ENCODE measurements at places on chromosomes 11 and 22.

DNA sequence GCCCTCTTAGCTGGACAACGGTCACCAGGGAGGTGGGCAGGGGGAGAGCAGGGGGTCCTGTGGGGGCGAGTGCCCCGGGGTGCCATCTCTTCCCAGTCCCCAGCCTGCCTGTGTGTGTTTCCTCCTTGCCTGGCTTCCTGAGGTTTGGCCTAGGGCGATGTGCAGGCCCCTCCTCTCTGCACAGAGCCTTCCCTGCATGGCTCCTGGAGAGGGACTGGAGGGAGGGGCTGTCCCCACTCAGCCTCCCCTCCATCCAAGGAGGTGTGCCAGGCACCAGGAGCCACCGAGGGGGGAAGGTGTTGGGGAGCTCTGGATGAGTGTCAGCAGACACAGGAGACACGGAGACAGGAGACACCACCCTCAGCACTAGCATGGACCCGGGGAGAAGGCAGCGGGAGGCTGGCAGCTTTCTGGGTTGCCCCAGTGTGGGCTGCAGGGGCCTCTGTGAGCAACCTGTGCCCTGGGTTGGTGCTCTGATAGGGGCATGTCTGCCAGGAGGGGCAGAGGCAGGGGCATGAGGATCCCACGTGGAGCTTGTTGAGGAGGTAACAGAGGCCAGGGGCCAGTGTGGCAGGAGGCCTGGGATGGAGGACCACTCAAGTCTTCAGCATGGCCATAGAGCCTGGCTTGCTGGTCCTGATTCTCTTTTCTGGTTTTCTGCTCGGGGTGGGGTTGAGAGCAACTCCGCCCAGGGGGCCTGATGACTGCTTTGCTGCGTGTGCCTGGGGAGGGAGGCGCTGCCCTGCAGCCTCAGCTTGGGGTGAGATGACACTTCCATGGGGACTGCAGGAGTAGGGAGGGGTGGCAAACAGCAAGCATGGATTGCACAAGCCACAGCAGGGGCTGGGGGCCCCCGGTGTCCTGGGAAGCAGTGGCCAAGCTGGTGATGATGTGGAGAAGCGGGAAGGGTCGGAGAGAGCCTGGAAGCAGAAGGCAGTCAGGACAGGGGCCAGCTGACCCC, 78.8 kb downstream of the ST3GAL4 start:
- H3K36me3 ChIP-seq: no peaks in the 10 kb centered on the region
- no peak for DNase-seq
- no peak overlapping the region for H3K4me3 ChIP-seq
- peak overlapping the region; percentile 4 for H3K27ac ChIP-seq
- no peaks in the 10 kb centered on the region for H3K27me3 ChIP-seq

GRCh38 chr11:65782816-65783228, 2.0 kb upstream of the AP5B1 start:
- no peak overlapping the region for H3K27ac ChIP-seq
- H3K4me3 ChIP-seq: no peak overlapping the region
- no peak for DNase-seq
- H3K36me3 ChIP-seq: peaks cover 16% of the 10 kb centered on the region
- H3K27me3 ChIP-seq: peaks cover 20% of the 10 kb centered on the region

GRCh38 chr11:23897453-23898286, 599.2 kb upstream of the LUZP2 start:
- H3K4me1 ChIP-seq: no peaks in the 10 kb centered on the region
- no peaks in the 10 kb centered on the region for H3K27me3 ChIP-seq
- no peak overlapping the region for H3K27ac ChIP-seq
- no peak overlapping the region for H3K4me3 ChIP-seq

DNA sequence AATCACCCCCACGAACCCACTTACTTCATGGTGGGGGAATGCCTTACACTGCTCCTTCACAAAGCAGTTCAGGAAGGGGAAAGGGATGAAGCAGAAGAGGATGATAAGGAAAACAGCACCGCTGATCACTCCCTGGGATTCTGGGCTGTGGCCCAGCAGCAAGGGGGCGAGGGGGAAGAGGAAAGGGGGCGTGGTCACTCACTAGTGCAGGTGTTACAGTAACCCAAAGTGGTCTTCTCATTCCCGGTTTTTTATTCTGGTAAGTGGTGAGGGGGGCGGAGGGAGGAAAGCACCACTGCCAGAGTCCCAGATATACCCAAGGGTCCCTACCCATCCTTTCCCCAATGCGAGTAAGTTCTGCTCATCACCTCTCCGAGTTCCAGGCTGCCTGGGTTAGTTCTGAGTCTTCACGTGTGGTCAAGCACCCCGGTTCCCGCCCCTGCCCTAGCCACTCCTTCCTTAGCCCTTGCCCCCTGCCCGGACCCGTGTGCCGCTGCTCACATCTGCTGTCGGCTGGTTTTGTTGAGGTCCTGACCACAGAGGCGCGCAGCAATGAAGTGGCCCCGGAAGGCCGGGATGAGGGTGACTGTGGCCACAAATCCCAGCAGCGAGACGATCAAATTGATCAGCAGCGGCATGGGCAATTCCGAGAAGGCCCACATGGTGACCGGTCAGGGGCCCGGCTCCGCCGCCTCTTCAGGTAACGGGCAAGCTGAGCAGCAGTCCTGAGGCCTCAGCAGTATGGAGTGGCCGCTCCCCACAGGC, 477 bp downstream of the DPAGT1 start:
- H3K36me3 ChIP-seq: peaks cover 26% of the 10 kb centered on the region
- H3K27me3 ChIP-seq: no peaks in the 10 kb centered on the region
- H3K27ac ChIP-seq: peak overlapping the region; percentile 84
- H3K4me3 ChIP-seq: peak overlapping the region; percentile 80

DNA sequence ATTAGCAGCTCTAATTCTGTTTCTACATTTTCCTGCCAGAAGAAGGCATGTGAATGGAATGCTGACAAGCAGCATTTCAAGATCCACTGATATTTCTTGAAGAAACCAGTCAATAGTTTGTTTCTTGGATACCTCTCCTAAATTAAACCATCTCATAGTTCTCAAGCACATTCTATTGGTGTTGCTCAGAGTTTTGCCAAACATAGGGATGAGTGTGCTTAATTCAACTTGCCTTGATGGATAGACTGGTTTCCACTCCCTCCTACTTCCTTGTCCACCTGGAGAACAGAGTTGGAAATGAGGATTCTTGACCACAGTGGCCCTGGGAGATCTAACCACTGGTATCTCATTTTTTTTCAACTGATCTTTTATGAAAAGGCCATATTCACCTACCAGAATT, 29.8 kb upstream of the DDX10 start:
- H3K27me3 ChIP-seq: no peaks in the 10 kb centered on the region
- H3K4me1 ChIP-seq: no peaks in the 10 kb centered on the region
- DNase-seq: no peak
- H3K4me3 ChIP-seq: no peak overlapping the region

GRCh38 chr11:110614031-110614430, 98.2 kb downstream of the ARHGAP20 start:
- DNase-seq: no peak
- H3K36me3 ChIP-seq: no peaks in the 10 kb centered on the region
- peaks cover 6% of the 10 kb centered on the region for H3K4me1 ChIP-seq
- H3K4me3 ChIP-seq: no peak overlapping the region

- DNase-seq: no peak
- H3K4me1 ChIP-seq: peaks cover 5% of the 10 kb centered on the region
- no peaks in the 10 kb centered on the region for H3K36me3 ChIP-seq
- H3K4me3 ChIP-seq: no peak overlapping the region
Observed at GRCh38 chr11:123576082-123576481, 78.3 kb downstream of the SCN3B start.

DNA sequence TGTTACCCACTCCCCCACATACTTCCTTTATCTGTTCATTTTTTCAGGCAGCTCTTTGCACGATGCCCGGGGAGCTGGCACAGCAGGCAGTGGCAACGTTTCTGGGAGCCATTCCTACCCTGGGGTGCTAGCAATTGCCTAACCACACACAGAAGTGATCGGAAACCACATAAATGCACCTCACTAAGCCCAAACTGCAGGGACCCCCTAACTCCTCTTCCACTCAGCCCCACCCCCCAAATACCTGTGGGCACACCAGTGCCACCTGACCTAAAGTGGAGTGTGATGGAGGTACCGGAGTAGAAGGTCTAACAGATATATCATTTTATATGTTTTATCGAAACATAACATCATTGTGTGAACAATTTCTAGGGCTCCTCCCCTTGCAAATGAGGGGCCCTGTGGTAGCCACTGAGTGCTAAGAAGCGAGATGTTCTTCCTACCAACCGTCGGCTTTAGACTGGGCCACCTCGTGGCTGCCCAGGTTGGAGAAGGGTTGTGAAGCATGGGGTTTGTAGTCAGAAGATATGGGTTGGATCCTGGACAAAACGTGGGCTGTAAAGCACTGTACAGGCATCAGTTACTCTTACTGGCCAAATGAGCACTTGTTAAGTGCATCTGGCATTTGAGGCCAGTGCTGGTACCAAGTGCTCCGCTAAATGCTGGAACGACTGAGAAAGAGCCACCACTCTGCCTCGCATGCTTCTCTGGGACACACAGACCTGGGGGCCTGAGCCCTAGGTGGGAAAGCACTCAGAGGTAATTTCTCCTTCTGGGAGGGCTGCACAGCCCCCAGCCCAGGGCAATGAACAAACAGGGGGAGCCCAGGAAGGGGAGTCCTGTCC, 2.8 kb downstream of the MRGPRD start:
- H3K4me1 ChIP-seq: peaks cover 14% of the 10 kb centered on the region
- no peaks in the 10 kb centered on the region for H3K36me3 ChIP-seq
- H3K27ac ChIP-seq: no peak overlapping the region
- no peaks in the 10 kb centered on the region for H3K27me3 ChIP-seq

DNA sequence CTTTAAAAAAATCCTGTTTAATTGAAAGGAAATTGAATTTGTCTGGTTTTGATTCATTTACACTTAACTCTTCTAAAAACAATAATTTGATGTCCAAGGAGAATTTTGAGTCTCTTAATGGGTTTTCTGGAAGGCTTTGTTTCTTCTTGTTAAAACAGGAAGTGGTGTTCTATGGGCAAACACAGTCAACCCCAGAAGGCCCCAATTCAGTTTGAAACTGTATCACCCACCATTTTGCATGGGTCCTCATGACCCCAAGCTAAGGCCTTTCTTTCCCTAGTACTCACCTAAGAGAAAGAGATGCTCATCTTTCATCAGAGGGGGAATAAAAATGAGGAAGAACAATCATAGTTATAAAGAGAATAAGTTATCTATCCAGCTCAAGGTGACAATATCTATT, 10.6 kb downstream of the FLI1 start:
- no peak for DNase-seq
- H3K4me1 ChIP-seq: peaks cover 11% of the 10 kb centered on the region
- no peak overlapping the region for H3K27ac ChIP-seq
- H3K4me3 ChIP-seq: no peak overlapping the region
- no peaks in the 10 kb centered on the region for H3K27me3 ChIP-seq

DNA sequence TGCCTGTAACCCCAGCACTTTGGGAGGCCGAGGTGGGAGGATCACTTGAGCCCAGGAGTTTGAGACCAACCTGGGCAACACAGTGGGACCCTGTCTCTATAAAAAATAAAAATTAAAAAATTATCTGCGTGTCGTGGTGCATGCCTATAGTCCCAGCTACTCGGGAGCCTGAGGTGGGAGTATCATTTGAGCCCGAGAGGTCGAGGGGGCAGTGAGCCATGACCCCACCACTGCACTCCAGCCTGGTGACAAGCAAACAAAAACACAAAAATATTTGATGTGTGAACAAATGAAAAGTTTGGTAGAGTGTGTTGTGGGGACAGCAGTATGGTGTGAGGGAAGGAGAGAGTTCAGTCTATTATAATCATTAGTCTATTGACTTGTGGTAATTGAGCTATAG, 90.8 kb upstream of the PARVA start:
- H3K27ac ChIP-seq: peak overlapping the region; percentile 89
- H3K4me1 ChIP-seq: peaks cover 49% of the 10 kb centered on the region
- DNase-seq: no peak
- H3K4me3 ChIP-seq: no peak overlapping the region
- H3K27me3 ChIP-seq: no peaks in the 10 kb centered on the region

DNA sequence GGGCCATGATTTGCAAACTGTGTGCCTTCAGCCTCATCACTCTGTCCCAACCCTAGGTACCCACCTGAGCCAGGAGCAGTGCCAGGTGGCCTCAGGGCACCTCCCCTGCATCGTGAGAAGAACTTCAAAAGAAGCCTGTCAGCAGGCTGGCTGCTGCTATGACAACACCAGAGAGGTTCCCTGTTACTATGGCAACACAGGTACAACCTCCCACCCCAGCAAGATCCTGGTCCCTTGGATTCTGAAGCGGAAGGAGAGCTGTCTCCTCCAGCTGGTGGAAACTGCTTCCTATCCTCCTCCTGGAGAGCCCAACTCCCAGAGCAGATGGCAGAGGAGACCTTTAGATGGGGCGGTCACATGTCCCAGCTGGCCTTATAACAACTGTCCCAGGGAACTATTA, 2.9 kb downstream of the ZP1 start:
- no peak for DNase-seq
- H3K4me1 ChIP-seq: peaks cover 30% of the 10 kb centered on the region
- no peaks in the 10 kb centered on the region for H3K36me3 ChIP-seq
- H3K27ac ChIP-seq: no peak overlapping the region

GRCh38 chr22:37254209-37254866, 10.3 kb upstream of the RAC2 start:
- no peaks in the 10 kb centered on the region for H3K36me3 ChIP-seq
- H3K27me3 ChIP-seq: peaks cover 6% of the 10 kb centered on the region
- H3K4me3 ChIP-seq: no peak overlapping the region
- no peak for DNase-seq
- no peak overlapping the region for H3K27ac ChIP-seq
- peaks cover under 1% of the 10 kb centered on the region for H3K4me1 ChIP-seq

GRCh38 chr11:26048271-26048670, 283.7 kb upstream of the ANO3 start:
- H3K36me3 ChIP-seq: no peaks in the 10 kb centered on the region
- no peak overlapping the region for H3K27ac ChIP-seq
- no peaks in the 10 kb centered on the region for H3K27me3 ChIP-seq
- H3K4me1 ChIP-seq: peaks cover 14% of the 10 kb centered on the region
- H3K4me3 ChIP-seq: no peak overlapping the region
- no peak for DNase-seq

DNA sequence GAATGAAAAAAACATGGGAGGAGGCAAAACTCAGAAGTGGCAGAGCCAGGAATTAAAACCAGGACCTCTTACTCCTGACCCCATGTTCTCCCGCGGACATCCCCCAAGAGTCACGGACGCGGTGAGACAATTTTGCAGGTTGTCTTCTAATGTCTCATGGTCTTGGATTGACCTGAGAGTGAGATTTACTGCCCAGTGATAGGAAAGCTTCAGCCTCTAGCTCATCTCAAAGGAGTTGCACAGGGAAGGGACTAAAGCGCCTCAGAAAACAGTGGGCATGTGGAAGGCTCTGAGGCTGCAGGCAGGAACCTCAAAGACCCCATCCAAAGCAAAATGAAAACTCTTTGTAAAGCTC, 197.4 kb downstream of the ADAMTS15 start:
- no peaks in the 10 kb centered on the region for H3K27me3 ChIP-seq
- no peaks in the 10 kb centered on the region for H3K36me3 ChIP-seq
- H3K27ac ChIP-seq: peak overlapping the region; percentile 40
- DNase-seq: peak; percentile 75
